Left lung (tissue), 14 donors: ENCODE measurements at places on chromosomes 11 and 22. TPM values are rescaled to one million over a fixed set of nuclear protein-coding genes. Genes with fewer than 3 reads are reported as not detected.

The C11orf42 gene
- total RNA-seq: not detected

The CNTN5 gene
- 0.08 TPM for total RNA-seq

- peaks cover 22% of the 10 kb centered on the region for H3K4me1 ChIP-seq
- H3K27ac ChIP-seq: no peak overlapping the region
- no peaks in the 10 kb centered on the region for H3K27me3 ChIP-seq
- no peak for DNase-seq
- no peaks in the 10 kb centered on the region for H3K36me3 ChIP-seq
These were observed 11.1 kb downstream of the PPP6R3 start for GRCh38 chr11:68471360-68472340.

DNA sequence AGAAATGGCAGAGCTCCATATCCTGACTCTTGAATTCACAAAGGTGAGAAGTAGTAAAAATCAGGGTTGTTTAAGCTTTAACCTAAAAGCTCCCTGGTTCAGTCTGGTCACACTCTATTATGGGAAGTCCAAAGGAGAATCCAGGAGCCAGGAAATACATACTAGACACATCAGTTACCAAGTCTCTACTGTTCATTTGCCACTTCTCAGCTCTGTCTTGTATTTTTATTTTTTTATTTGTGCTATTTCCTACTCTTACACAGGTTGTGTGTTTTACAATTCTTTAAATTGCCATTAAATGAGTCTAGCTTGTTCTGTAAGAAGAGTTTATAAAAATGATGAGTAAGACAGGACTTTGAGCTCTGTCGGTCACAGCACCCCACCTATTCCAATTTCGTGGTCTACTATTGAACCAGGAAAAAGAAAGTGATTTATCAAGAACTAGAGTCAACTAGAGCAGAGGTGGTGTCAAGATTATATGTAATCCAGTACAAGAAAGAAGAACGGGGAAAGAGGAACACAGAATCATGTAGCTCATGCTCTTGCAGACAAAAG is 9.7 kb downstream of the MS4A12 start:
- no peaks in the 10 kb centered on the region for H3K27me3 ChIP-seq
- no peaks in the 10 kb centered on the region for H3K4me1 ChIP-seq
- H3K36me3 ChIP-seq: no peaks in the 10 kb centered on the region
- H3K4me3 ChIP-seq: no peak overlapping the region
- H3K27ac ChIP-seq: no peak overlapping the region
- DNase-seq: no peak

DNA sequence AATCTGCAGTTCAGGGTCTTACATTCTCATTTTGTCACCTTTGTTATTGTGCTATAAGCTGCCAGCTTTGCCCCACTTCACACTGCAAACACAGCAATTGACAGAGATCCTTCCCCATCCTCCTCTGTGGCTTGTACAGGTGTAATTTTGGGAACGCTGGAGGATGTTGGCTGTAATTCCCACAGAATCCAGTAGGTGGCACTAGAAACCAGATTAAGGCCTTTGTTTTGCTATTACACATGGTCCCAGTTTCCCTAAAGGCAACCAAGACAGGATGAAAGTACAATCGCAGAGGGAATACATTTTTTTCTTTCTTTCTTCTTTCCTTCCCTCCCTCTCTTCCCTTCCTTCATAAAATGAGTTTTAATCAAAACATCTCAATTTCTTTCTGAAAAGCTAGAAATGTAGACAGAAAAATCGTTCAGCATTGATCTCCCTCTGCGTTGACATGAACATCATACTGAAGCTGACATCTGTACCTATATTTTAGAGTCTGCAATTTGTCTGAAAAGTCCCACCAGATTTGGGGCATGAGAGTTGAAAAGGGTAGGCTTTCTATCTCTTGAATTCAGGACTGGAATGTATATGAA is 21.3 kb upstream of the NELL1 start:
- no peaks in the 10 kb centered on the region for H3K4me1 ChIP-seq
- DNase-seq: peak; percentile 49
- no peak overlapping the region for H3K4me3 ChIP-seq
